HFFc6 (cell line): ENCODE measurements at places on chromosomes 1 and 21. TPM values are rescaled to one million over a fixed set of nuclear protein-coding genes. Genes with fewer than 3 reads are reported as not detected.
A peak's percentile ranks its signal among the peaks of the same experiment; 100 is the strongest.

- DNase-seq: no peak
Measured at GRCh38 chr1:54481201-54481884, 66.7 kb upstream of the ACOT11 start.

GRCh38 chr1:32390904-32391870 is 3.1 kb downstream of the BSDC1 start:
- no peak for DNase-seq

DNA sequence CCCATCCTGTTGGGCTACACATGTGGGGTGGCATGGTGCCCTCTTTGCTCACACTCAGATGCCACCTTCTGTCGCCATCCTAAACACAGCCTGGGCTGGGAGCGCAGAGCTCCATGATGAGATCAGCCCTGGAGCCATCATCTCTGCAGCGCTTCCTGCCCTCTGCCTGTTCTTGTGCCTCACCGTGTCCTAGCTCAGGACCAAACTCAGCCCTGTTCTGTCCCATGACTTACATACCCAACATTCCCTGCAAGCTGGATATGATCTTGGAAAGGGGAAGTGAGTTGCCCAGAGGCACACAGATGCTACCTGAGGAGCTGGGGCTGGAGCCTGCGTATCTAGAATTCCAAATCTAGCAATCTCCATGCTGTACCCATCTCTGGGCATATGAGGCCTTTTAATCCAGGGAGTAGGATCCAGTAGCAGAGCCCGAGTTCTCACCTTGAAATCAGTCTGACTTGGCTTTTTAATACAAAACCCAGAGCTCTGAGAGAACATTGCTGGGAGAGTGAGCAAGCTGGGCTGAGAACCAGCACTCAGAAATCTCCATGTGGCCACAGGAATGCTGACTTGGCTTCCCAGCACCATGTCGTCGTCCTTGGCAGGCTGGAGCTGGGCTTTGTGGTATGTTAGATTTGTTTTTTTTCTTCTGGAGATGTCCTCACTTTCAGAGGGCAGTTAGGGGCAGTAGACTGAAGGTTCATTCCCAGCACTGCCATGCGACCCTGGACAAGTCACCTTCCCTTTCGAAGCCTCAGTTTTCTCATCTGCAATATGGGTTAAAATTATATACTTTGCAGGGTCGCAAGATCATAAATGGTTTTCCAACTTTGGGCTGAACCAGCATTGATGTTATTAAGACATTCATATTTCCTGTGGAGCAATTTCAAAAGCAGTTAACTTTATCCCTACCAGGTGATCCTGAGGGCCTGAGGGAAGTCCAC is 2.6 kb downstream of the ALPL start:
- peak; percentile 90 for DNase-seq

Gene NTRK1
- total RNA-seq: 0.10 TPM in 1 of 3 replicates, not detected in the others

Gene PRKAA2
- total RNA-seq: 0.05 to 0.39 TPM (median 0.35 TPM) in 3 replicates

DNA sequence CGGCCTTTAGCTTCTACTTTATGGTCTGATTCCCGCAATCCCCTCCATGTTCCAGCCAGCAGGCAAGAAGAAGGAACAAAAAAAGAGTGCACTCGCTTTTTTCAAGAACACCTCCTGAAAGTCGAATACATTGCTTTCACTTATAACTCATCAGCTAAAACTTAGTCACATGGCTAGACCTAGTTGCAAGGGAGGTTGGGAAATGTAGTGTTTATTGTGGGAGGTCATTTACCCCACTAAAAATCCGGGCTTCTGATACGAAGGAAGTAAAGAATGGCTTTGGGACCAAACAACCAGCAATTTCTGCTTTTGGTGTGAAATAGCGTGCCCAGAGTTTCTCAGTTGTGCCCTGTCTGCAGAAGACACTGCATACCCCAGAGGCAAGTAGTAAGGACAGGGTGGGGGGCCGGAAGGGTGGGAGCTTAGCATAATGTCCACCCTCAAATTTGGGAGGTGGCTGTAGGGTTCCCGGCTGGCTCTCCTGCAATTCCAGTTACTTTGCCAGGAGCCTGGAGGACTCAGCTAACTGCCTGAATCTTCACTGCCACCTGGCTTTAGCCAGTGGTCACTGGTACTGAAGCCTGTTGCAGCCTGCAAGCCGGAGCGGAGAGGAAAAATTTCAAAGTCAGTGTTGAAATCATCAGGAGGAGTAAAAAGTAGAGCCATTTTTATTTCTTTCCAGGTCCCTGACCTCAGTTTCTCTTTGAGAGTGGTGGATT is 57.7 kb upstream of the F3 start:
- DNase-seq: peak; percentile 32

DNA sequence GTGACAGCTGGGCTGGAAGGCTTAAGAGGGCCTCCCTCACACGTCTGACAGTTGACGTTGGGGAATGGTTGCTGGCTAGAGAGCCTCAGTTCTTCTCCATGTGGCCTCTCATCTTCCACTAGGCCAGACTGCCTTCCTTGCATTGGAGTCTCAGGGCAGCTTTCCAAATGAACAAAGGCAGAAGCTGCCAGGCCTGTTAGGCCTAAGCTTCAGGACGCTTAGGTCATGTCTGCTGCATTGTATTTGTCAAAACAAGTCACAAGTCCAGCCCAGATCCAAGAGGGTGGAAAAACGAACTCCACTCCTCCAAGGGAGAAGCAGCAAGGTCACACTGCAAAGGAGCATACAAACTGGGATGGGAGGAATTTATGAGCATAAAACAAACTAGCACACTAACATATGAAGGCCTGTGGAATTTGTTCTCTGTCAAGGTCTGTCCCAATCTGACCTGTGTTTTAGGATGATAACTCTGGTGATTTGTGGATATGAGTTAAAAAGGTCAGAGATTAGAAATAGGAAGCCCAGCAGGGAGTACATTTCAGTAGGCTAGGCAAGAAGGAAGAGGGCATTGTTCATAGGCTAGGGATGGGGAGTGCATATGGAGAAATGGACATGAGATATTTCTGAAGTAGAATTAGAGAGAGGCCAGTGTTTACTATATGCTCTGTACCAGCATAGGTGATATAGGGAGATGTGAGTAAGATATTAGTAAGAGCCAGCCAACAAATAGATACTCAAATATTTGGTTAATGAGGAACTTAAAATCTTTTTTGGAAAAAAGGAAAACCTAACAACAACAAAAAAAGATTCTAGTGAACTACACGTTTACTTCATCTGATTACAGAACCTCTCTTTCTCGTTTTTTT is 29.1 kb upstream of the CNN3 start:
- DNase-seq: no peak

Gene MPZL1
- 165 to 183 TPM (median 173 TPM) in 3 replicates for total RNA-seq

Gene MAP1LC3C
- not detected in 2 replicates for total RNA-seq

Gene RAB42
- 0.60 TPM in 1 of 3 replicates, not detected in the others for total RNA-seq

Gene PLEKHM2
- total RNA-seq: 64.6 to 68.6 TPM (median 66.1 TPM) in 3 replicates

Gene PCAT6
- total RNA-seq: 1.8 to 3.2 TPM (median 3.1 TPM) in 3 replicates

GRCh38 chr1:111361761-111362160 is 65.8 kb downstream of the OVGP1 start:
- DNase-seq: no peak

- DNase-seq: no peak
Measured at GRCh38 chr1:30104551-30104950, 618.8 kb downstream of the MATN1 start.

DNA sequence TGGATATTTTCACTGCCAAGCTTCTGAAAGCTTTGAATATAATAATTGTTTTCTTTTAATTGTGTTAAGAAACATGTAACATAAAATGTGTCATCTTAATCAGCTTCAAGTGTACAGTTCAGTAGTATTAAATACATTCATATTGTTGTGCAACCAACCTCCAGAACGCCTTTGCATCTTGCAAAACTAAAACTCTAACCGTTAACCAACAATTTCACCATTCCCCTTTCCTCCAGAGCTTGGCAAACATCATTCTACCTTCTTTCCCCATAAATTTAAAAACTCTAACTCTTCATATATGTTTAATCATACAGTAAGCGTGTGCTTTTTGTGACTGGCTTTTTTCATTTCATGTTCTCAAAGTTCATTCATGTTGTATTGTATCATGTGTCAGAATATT is 2.1 kb downstream of the MNDA start:
- DNase-seq: no peak

Gene TSHB
- not detected in 3 replicates for total RNA-seq

DNA sequence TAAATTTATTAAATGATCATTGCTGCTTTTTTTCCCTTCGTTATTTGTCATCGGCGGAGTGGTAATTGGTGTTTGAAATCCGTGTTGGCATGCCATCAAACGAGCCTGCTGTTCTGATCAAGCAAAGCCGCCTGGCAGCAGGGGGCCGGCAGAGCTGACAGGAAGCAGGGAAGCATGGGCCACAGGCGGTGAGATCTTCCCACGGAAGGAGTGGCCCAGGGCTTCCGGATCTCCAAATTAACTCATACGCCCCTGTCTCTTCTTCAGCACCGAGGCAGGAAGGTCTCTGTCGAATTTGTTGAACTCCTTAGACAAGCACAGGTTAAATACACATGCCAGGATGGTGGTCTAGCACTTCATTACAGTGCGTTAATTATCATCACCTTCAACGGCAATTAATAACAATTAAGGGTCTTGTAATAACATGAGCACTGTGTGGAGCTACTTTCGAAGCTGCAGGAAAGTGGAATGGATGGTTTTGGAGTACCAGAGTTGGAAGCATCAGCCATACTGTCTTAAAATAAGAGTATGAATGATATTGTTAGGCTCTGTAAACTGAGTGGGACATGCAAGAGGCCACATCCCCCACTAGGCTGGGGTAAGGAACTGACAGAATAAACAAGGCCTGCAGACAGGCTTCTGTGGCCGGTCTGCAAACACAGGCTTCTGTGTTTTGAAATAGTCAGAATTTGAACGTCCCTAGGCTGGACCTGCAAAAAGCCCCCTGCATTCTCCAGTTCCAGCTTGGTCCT is 199.4 kb upstream of the DAB1 start:
- DNase-seq: no peak

DNA sequence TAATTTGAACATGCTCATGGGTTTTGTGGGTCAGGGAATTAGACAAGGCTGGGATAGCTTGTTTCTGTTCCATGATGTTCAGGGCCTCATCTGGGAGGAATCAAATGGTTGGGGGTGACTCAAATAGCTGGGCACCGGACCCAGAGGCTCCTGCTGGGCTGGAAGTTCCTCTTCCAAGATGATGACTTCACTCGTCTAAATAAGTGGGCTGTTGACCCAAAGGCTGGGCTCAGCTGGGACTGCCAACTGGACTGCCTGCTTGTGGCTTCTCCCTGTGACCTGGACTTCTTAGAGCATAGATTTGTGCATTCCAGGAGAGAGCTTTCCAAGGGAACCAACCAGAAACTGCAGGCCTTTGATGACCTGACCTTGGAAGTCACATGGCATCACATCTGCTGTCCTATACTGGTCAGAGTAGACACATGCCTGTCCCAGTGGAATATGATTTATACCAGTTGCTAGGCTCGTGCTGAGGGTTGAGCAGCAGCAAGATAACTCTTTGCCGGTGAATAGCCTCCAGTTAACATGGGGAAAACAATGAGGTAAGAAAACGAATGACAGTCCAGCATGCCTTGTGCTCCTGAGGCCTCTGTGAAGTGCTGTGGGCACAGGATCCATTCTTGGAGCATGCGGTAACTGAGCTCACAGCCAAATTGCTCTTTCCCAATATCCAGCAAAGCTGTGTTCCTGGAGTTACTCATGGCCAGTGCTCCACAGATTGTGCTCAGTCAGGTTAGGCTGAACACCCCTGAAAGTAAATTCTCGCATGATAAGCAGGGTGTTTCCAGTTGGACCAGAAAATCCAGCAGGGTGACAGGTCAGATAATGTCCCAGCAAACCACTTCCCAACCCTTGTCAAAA is 272.9 kb upstream of the TMEM51 start:
- no peak for DNase-seq

Gene CCDC185
- not detected in 2 replicates for total RNA-seq

GRCh38 chr1:2205191-2205952 is 10.8 kb upstream of the FAAP20 start:
- peak; percentile 85 for DNase-seq

Gene TRAF3IP3
- total RNA-seq: 0.29 TPM in 1 of 3 replicates, not detected in the others

Gene ATP1A4
- not detected in 3 replicates for total RNA-seq

DNA sequence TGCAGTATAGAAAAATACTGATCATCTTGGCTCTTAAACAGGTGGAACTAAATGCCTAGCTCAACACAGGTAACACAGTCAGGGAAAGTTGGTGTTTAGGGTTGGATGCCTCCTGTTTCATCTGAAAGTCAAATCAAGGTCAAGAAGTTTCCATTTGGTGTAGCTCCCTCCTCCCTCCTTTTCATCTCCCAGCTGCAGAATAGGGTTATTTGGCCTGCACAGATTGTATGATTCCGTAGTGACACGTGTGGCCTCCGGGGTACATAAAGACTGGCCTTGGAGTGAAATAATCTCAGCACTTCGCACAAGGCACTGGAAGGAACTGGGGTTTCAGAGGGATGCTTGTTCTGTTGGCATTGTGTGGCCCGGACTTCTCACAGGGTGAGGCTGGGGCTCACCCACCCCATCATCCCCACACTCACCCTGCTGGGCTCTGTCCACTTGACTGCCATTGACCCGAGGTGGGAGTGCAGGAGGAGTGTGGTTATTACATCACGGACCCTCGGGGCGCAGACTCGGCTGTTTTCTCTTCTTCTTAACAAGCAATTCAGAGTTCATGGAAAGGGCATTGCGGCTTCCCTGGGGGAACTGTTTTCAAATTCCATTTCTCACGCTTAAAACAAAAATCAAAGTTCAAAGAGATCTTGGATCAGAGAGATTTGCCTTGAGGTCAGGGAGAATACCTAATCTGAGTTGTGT is 18.4 kb downstream of the IGSF5 start:
- no peak for DNase-seq

- no peak for DNase-seq
Measured at GRCh38 chr21:45602106-45602505, 41.4 kb upstream of the PCBP3 start.

DNA sequence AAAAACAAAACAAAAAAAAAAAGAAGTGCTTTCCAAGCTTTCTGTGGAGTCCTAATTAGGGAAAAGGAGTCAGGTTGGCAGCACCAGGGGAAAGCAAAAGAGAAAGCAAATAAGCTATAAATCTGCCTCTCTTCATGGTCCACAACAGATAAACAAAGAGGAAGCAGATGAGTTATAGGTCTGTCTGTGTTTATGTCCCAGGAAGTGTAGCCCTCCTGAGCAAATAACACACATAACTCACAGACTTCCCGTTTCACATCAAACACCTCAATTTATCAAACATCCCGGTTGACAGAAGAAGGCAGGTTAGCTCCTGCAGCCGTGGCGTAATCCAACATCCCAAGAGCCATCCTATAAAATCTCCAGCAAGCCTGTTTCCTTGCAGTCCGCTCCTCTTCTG is 5.6 kb upstream of the SLC2A5 start:
- no peak for DNase-seq

DNA sequence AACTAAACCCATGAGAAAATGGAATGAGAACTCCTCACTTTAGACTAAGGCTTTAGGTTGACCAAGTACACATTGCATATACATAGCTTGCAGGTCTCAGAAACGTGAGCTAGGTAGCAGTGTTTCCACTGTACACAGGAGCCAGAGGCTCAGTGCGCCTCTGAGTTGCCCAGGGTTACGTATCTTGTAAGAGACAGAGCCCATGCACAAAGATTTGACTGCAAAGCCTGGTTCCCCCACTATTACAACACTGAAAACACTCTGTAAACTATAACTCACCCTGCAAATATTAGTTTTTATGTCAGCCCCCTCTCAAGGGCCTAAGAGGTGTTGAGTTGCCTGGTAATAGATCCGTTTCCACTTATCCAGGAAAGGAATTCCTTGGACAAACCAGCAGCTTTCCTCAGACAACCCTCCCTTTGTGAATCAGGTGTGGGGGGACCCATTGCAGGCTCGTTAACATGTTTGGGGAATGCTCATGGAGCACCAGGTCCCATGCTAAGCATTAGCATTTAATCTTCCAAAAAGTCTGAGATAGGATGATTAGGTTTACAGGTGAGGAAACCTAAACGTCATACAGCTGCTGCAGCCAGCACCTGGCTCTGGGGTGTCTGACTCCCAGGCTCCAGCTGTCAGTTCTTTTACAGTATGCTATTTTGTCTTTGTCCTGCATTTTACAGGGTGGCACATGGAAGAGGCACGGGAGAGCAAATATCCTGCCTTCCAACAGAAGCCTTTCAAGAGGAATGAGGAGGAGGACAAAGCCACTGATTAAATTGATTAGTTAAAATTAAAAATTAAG is 25.7 kb downstream of the TENT5C start:
- no peak for DNase-seq
